ENCODE measurements at places on chromosomes 3 and 15. TPM values are rescaled to one million over a fixed set of nuclear protein-coding genes. Genes with fewer than 3 reads are reported as not detected.

- DNase-seq = no peak
Observed at GRCh38 chr3:55329849-55330248, 157.3 kb downstream of the WNT5A start.

DNA sequence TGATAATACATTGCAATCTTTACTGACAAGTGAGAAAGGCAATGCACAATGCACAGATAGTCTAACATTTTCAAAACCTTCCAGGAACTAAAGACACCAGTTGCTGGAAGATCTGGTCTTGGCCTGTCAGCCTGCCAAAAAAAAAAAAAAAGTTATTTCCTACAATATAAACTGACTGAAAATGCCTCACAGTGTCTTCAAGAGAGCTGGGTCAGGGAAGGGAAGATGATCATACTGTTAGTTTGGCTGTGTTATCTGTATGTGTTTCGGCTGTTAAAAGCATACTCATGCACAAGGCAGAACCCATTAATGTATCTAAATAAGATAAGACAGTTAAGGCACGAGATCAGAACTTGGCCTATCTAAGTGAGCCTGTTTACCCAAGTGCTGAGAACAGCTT is 673.4 kb downstream of the MECOM start:
- no peak for DNase-seq

GRCh38 chr3:151439652-151440125 is 21.2 kb downstream of the IGSF10 start:
- DNase-seq = no peak

GRCh38 chr3:156098437-156099035 is 21.8 kb upstream of the KCNAB1 start:
- no peak for DNase-seq

The CA12 gene
- 10.7 TPM for total RNA-seq

GRCh38 chr15:81413851-81414250 is 39.8 kb upstream of the TMC3 start:
- no peak for DNase-seq

DNA sequence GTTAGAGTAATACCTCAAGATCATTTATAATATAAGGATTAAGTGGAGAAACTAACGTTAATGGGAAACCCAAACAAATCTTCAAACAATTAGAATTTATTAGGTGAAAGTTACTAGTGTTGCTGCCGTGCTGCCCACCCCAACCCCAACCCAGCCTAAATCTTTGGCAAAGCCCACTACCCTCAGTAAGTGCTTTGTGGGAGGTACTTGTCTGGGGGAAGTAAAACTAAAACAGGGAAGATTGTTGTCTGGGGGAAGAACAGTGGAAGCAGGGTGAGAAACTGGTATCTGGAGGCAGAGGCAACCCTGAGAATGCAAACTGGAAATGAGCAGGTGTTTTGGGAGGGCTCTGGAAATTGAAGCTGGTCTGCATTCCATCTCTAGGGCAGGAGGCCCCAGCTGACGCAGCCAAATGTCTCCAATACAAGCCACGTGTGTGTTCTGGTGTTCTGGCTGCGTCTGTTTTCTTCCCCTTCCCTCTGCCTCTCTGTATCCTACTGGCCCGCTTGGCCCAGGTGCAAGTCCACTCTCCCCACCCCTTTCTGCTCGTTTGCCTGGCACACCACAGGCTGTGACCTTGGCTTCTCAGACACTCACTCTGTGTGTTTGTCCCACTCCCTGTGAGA is 32.7 kb downstream of the FEM1B start:
- DNase-seq = no peak

The C3orf20 gene
- total RNA-seq = not detected

GRCh38 chr3:145952536-145952935 is 208.4 kb downstream of the PLOD2 start:
- no peak for DNase-seq

The IQCF5 gene
- total RNA-seq = not detected

- no peak for DNase-seq
Observed at GRCh38 chr3:178532476-178532875, 3.8 kb upstream of the KCNMB2 start.

The ESYT3 gene
- not detected for total RNA-seq

DNA sequence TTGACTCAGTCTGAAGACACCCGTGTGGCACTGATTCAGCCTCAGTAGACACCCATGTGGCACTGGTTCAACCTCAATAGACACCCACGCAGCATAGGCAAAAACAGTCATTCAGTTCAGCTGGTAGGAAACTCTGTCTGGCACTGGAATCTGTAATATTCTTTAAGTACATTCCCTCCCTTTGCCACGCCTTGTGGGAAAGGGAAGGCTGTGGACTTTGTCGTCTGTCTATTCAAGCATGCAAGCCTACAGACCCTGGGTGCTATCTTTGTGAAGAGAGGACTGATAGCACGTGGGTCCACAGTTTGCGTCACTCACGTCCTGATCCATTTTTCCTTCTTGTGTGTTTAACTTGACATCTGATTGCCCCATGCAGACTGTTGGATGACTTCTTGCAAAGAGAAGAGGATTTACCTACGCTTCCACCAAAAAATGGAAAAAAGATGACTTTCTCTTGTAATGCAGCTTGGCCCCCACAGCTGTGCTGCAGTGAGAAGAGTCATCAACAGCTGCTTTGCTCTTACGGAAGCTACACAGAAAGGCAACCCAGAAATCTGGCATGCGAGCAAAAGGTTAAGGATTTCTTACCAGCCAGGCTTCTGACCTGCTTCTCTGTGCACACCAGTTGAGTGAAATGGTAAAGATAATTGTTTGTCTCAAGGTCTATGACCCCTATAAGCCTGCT is 278.1 kb downstream of the ULK4 start:
- DNase-seq = no peak

- DNase-seq = no peak
Observed at GRCh38 chr15:79292011-79292410, 9.5 kb downstream of the ANKRD34C start.

The CSTA gene
- not detected for total RNA-seq

GRCh38 chr3:181771120-181771519 is 59.4 kb downstream of the SOX2 start:
- DNase-seq = no peak

The ZNF620 gene
- not detected for total RNA-seq

All from ascending aorta (tissue), 2 donors.